ENCODE measurements at places on chromosomes 5 and 9.

- no peak for DNase-seq
Observed at GRCh38 chr9:114395334-114395617, 7.5 kb upstream of the AKNA start.

- DNase-seq, result no peak
Observed at GRCh38 chr5:173734716-173735115, 118.3 kb upstream of the BOD1 start.

DNA sequence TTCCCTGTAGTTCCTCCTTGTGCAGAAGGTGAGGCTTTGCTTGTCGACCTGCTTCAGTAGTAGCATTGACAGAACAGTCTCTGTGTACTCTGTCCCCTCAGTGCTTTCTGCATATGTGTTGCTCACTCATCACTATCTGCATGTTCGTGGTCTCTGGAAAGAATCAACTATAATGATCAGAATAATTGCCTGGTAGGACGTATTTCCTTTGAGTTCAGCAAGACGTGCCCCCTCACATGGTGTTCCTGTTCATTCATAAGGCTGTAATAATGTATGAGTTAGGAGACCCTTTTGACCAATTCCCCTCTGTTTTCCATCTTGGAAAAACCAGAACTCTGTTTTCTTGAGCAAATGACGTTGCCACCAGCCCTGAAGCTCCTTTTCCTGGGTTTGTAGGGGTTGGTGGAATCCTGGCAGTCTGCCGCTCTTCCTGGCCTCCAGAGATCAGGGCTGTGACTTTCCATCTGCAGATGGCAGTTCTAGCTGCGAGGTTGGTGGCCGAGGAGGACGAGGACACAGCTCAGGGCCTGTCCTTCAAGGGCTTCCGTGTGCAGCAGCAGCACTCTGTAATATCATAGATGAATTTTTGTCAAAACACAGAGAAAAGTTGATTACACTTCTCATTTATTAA lies 61.9 kb downstream of the EXOSC2 start:
- no peak for DNase-seq

GRCh38 chr9:107853461-107853860 lies 363.9 kb upstream of the KLF4 start:
- no peak for DNase-seq

- no peak for DNase-seq
Observed at GRCh38 chr5:36496471-36496870, 109.9 kb upstream of the SLC1A3 start.

DNA sequence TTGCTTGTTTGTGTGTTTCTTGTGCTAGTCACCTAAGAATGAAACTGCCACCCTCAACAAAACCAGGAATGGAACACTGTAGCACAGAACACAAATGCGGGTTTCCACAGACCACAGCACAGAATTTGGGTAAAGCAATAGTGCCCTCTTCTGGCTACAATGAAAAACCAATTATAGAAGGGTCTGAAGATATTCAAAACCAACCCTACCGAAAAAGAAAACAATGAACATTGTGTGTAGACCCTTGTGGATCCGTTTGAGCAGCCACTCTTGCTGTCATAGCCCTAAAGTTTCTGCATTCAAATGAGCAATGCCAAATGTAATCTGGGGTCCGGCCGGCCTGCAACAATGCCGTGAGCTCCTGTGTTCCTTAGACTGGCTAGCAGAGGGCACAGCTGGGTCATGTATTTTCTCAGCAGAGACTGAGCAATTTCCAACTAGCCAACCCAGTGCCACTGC lies 8.3 kb upstream of the ENC1 start:
- DNase-seq, result peak; percentile 80

DNA sequence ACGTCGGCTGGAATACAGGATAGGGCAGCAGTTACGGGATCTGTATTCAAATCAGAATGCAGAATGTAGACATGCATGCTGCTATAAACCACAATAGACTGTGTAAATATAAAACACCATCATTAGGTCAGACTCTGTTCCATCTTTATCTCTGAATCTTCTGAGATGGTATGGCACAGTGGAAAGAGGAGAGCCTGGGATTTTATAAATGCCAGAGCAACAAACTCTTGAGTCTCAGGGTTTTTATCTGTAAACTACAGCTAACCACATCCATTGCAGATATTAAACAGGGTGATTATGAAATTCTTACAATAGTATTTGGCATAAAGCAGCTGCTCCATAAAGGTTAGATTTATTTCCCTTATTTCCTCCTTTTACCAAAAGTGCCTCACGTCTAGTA lies 108.7 kb downstream of the ZDHHC21 start:
- no peak for DNase-seq

GRCh38 chr9:36166168-36166927 lies 2.8 kb upstream of the CCIN start:
- DNase-seq, result peak; percentile 64
